Panc1 (cell line): ENCODE measurements at places on chromosomes 12 and 14. TPM values are rescaled to one million over a fixed set of nuclear protein-coding genes. Genes with fewer than 3 reads are reported as not detected.

DNA sequence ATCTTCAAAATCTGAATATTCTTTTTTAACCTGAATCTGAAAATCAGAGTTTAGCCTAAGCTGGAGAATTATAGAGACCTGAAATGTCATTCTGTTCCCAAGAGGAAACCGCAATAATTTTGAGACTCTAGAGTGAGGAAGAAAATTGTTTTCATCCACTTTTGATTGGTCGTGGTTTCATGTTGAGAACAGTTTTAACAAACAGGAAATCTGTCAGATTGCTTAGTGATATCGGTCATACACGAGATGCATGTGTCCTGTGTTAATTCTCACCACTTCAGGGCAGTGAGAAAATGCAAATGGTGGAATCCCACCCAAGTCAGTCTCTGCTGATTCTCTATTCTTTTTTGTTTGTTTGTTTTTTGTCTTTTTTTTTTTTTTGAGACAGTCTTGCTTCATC lies 1498.5 kb upstream of the TMEM132C start:
- DNase-seq, result no peak

DNA sequence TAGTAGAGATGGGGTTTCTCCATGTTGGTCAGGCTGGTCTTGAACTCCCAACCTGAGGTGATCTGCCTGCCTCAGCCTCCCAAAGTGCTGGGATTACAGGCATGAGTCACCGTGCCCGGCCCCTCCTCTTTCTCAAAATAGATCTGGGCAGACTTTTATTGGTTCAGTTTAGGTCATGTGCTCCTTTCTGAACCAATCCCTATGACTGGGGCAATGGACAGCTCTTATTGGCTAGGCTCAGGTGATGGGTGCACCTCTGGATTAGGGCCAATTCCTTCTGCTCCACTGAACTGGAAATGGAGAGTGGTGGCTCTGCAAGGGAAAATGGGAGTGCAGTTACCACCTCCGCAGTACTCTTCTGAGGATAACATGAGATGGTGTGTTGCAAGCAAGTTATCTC lies 6.2 kb upstream of the ATP6V0A2 start:
- DNase-seq, result no peak

- no peak for DNase-seq
These were observed 440.8 kb downstream of the EGLN3 start for GRCh38 chr14:33510063-33510481.

- no peak for DNase-seq
These were observed 21.3 kb downstream of the BCL11B start for GRCh38 chr14:99250636-99251208.

DNA sequence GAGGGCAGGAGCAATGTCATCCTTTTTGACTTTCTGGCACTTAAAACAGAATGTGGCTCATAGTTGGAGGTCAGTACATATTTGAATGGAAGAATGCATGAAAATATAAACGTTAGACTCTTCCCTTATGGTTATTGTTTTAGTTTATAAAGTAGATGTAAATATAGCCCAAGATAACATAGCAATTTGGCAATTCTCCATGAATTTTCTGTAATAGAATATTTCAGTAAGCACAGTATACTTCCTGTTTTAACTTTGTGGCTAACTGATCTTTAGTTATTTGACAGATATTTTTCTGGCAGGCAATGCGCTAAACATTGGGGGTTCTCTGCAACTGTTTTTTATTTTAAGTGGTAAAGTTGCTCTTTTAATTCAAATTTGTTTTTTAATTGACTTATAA lies 763.0 kb downstream of the NRXN3 start:
- DNase-seq, result no peak

GRCh38 chr12:89166525-89166934 lies 185.8 kb downstream of the DUSP6 start:
- no peak for DNase-seq

GRCh38 chr14:101004176-101004575 lies 100.7 kb upstream of the RTL1 start:
- DNase-seq, result no peak

Gene SERPINA9
- total RNA-seq, result not detected
